Omental fat pad (tissue), 4 donors: ENCODE measurements at places on chromosomes 12 and 14.

DNA sequence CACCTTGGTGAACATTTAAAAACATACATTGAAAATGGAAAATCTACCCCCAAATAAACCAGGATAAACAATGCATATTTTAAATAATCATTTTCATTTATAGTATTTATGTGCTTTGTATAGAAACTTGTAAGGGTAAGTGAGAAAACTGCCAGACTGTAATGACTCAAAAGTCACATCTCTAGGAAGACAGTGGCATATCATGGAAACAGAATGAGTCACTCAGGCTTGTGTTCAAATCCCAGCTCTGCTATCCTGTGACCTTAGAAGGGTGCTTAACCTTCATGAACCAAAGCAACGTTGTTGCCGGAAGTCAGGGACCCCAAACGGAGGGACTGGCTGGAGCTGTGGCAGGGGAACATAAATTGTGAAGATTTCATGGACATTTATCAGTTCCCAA is 142.7 kb downstream of the CEP128 start:
- DNase-seq, result no peak

GRCh38 chr14:90815822-90816662 is at the start of gene TTC7B:
Gene TTC7B, minus strand, starts transcription at chr14:90816430. Its CDS starts 135 bp downstream, at chr14:90816295.
- DNase-seq, result no peak

- DNase-seq, result no peak
These were observed 20.3 kb downstream of the PPM1H start for GRCh38 chr12:62914443-62915203.

GRCh38 chr14:22471545-22472121 is 117.4 kb downstream of the DAD1 start:
- no peak for DNase-seq

DNA sequence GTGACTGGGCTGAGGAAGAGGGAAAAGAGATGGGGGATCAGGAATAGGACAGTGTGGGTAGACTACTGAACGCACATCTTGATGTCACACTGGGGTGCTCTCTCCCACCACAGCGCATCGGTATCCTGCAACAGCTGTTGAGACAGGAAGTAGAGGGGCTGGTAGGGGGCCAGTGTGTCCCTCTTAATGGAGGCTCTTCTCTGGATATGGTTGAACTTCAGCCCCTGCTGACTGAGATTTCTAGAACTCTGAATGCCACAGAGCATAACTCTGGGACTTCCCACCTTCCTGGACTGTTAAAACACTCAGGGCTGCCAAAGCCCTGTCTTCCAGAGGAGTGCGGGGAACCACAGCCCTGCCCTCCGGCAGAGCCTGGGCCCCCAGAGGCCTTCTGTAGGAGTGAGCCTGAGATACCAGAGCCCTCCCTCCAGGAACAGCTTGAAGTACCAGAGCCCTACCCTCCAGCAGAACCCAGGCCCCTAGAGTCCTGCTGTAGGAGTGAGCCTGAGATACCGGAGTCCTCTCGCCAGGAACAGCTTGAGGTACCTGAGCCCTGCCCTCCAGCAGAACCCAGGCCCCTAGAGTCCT is 6.9 kb downstream of the C1QL4 start:
- DNase-seq, result no peak

DNA sequence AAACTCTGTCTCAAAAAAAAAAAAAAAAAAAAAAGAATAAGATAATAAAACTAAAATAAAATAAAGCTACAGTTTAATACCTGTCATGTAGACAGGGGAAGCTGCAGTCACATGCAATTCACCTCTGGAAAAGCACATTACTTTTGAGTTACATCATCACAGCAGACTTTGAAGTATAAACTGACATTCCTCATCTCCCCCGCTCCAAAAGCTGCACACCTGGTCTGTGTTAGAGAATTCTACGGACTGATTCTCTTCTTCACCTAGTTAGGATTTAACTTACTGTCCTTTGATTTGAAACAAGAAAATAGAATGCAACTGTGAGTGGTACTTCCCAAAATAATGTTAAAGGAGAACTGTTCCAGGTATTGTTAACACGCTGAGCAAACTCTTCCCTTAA is 25.1 kb downstream of the SPPL3 start:
- no peak for DNase-seq

DNA sequence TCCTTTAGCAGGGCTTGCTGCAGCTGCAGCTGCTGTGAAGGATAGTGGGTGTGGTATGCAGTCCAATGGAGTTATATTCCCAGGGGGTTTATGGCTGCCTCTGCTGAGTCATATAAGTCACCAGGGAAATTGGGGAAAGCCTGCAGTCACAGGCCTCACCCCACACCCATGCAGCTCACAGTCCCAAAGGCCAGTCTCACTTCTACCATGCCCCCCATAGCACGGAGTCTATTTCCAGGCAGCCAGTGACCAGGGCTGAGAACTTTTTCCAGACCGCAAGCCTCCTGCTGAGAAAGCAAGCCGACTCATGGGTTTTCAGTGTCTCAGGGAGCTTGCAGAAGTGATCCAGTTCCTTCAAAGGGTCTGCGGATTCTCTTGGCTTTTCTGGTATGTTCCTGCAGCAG is 322.4 kb upstream of the CLEC14A start:
- DNase-seq, result no peak

DNA sequence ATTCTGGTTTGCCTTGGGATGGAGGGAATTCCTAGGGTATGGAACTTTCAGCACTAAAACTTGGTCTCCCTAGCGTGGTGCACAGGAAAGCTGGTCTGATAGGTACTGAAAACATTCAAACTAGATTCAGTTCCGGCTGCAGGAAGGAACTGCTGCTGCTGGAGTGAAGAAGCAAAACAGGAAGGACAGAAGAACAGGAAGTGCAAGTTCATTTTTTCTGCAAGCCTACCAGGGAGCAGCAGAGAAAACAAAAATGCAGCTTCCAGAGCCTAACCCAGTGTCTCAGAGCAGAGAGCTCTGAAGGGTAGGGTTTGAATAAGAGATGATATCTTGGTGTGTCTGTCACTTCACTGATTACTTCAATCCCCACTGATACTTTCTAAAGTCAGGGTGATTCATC is 165.2 kb downstream of the VRK1 start:
- no peak for DNase-seq

DNA sequence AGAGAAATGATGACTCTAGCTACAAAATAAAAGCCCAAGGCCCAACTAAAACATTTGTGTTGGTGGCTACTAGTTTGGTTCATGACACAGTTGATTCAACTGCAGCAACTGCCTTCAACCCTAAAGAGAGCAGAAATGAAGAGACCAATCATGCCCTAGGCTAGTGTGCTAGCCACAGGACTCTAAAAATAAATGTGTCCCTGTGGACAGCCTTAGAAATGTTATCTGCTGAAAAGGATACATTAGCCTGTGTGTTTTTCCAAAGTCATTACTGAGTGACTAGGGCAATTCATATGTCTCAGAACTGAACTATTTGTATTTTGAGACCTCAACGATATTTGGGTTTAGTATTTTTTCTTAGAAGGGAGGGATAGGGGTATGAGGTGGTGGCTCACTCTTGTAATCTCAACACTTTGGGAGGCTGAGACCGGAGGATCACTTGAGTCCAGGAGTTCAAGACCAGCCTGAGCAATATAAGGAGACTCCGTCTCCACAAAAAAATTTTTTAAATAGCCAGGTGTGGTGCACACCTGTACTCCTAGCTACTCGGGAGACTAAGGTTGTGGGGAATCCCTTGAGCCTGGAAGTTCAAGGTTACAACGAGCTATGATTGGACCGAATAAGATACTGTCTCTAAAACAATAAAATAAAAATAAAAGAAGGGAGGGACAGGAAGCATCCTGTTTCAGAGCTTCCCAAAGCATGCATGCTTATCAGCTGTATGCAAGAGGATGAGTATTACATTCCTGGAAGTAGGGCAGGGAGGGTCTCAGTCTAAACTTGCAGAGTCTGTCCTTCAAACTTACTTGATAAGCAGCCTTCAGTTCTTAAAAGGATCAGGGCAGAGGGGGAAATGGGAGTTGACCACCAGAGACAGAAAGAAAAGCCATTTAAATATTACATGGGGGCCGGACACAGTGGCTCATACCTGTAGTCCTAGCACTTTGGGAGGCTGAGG is 29.6 kb upstream of the NAP1L1 start:
- no peak for DNase-seq

GRCh38 chr12:45974171-45974719 is 16.1 kb downstream of the SCAF11 start:
- no peak for DNase-seq

- DNase-seq, result no peak
These were observed 156.6 kb downstream of the TSPAN9 start for GRCh38 chr12:3233797-3234196.

DNA sequence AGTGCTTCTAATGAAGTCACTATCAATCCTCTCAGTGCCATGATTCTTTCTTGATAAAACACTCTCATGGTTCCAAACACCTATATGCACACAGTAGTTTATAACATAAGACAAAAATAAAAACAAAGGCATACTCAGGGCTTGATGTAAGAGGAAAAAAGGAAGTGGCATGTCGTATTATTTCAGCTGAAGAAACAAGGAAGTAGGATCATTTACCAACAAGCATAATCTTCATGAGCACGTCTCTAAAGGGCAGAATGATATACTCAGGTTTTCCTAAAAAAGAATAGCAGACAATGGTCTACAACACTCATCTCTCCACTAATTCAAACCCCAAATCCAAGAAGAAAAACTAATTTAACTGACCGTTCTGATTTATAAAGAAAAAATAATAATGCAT is 33.9 kb downstream of the NUMB start:
- DNase-seq, result no peak

DNA sequence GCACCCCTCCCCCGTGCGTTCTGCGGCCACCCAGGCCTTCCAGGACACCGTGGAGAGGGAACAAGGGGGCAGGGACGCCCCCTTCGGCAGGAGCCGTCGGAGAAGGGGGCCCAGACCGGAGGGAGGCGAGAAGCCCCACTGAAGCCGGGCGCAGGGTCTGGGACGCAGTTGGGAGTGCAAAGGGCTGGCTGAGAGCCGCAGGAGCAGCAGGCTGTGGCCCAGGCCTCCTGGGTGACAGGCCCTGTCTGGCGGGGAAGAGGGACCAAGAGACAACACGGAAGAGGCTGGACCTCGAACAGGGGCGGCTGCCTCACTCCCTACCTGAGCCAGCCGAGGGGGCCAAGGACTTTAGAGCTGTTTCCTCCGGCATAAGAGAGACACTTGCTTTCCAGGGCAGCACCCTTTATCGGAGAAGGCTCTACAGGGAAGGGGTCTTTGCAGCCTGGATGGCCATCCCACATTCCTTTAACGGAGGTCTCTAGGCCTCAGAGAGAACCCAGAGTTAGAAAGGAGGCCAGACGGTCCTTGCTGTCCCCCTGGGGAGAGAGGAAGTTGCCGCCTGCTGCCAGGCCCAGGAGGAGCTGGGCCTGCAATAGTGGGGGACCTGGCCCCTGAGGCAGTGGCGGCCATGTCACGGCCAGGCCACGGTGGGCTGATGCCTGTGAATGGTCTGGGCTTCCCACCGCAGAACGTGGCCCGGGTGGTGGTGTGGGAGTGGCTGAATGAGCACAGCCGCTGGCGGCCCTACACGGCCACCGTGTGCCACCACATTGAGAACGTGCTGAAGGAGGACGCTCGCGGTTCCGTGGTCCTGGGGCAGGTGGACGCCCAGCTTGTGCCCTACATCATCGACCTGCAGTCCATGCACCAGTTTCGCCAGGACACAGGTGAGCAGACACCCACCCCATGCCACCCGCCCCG is 1.3 kb downstream of the DTX1 start:
- no peak for DNase-seq

DNA sequence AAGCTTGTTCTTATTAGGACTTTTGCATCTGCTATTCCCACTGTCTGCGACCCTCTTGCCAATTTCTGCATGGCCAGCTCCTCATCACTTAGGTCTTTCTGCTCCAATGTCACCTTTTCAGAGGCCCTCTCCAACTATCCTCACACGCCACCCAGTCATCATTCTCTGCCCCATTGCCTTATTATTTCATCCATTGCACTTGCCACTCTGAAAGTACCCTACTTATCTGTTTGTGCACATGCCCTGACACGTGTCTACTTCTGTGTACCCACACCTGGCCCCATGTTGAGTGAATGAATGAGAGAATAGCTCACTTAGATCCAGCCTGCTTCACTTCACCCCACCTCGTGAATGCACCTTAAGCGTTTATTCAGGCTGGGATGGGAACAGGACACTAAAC is 218.7 kb upstream of the TBX3 start:
- DNase-seq, result no peak

DNA sequence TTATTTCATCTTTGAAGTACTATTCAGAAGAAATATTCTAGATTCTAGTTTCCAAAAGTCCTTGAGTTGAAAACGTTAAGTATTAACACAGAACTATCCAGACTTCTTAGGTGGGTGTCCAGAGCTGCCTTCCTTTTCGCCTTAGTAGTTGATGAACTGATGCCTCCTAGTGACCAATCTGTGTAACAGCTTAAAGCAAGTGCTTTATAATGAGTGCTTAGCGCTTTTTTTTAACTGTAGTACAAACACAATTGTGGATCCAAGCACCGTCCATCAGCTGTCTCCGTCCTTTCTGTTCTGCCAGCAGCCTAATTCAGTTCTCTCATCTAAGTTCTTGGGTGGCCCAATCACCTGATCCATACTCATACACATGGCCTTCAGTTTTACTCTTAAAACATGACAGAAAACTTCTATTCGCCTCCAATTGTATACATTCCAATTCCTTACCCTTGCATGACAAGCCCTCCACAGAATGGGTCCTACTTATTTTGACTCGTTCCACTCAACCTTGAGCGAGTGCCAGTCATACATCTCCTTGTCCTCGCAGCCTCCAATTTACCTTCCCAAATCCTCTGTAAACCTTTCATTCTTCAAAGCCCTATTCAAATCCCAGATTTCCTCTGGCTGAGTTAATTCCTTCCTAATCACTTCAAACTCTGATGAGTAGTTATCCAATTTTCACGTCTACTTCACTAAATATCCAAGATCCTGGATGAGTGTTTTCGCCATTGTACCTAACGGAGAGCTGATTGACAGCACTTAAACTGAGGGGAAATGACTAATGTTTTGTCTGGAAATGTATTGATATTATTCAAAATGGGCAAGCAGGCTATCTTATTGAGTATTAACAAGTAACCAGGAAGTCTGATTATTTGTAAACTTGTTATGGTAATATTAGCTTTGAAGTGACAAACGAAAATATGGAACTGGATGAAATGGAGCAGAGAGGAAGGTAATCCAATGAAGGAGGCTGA is 5.8 kb upstream of the PHLDA1 start:
- no peak for DNase-seq

DNA sequence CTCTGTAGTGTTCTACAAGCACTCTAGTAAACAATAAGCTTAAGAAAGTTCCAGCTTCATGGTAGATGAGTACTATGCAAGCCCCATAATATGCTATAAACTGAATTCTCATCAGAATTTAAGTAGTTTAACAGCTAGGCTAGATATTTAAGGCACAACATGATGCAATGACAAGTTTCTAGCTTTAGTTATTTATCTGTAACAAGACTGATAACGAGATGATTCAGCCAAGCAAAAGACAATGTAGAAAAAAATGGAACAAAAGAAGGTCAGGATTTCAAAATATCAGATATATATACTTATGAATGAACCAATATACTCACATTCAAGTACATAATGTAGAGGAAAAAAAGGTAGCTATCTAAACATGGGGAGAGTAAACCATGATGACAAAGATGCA is 61.0 kb upstream of the RERGL start:
- DNase-seq, result no peak
